A549 treated with Hydrocortisone at 1 μM for 4 hours (cell line): ENCODE measurements at places on chromosomes 11 and 22. TPM values are rescaled to one million over a fixed set of nuclear protein-coding genes. Genes with fewer than 3 reads are reported as not detected.

Gene PRR33
- not detected in 5 replicates for total RNA-seq

Gene SLC6A5
- total RNA-seq = not detected in 5 replicates

Gene OR10D3
- total RNA-seq = not detected in 5 replicates

Gene MS4A4A
- total RNA-seq = not detected in 5 replicates

Gene SESN3
- total RNA-seq = 0.07 to 0.13 TPM (median 0.12 TPM) in 5 replicates

Gene UBXN1
- 106 to 120 TPM (median 114 TPM) in 5 replicates for total RNA-seq

Gene TRIM49C
- not detected in 5 replicates for total RNA-seq

Gene KRTAP5-10
- not detected in 5 replicates for total RNA-seq

Gene SCO2
- total RNA-seq = 2.2 to 6.4 TPM (median 5.4 TPM) in 5 replicates

Gene BTBD18
- not detected in 5 replicates for total RNA-seq

Gene IFTAP
- total RNA-seq = 14.9 to 19.4 TPM (median 17.7 TPM) in 5 replicates

Gene KCNQ1OT1
- total RNA-seq = 0.05 to 0.07 TPM (median 0.06 TPM) in 5 replicates

Gene GNAZ
- total RNA-seq = 1.9 to 3.1 TPM (median 2.8 TPM) in 5 replicates

Gene TIMP3
- total RNA-seq = 1.0 to 1.6 TPM (median 1.3 TPM) in 5 replicates
